Activated naive CD8-positive, alpha-beta T cell treated with anti-CD3 and anti-CD28 coated beads, Interleukin-2, amount 10 ng/mL, durations not matched to agents 7 days and 5 days (primary cell): ENCODE measurements at places on chromosomes 7 and 10. TPM values are rescaled to one million over a fixed set of nuclear protein-coding genes. Genes with fewer than 3 reads are reported as not detected.

The C10orf105 gene
- 0.30 TPM for total RNA-seq

The MYOZ1 gene
- not detected for total RNA-seq

- peak; percentile 64 for DNase-seq
Observed at GRCh38 chr7:5704534-5704922, 76.9 kb downstream of the RNF216 start.

DNA sequence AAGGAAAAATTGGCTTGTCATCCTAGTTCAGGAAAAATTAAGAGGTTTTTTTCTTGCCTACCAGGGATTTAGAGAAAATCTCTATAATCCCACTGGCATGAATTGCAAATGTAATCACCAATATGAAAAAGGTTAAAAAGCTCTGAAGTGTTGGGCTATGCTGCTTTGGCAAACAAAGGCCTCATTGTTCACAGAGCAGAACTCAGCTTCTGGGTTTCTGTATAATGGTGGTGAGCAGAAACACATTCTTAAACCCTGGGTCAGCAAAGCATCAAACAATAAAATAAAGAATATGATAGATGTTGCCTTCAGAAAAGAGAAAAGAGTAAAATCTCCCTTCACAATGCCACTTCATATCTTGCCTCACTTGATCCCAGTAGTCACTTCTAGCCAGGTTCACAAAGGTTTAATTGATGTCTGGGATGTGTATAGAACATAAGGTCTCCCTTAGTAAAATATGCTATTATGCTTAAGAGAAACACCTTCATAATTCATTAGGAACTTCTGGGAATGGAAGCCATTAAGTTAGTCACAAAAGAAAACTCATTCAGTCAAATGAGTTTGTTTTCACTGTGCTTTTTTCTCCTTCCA lies 1255.5 kb upstream of the PHF14 start:
- no peak for DNase-seq

DNA sequence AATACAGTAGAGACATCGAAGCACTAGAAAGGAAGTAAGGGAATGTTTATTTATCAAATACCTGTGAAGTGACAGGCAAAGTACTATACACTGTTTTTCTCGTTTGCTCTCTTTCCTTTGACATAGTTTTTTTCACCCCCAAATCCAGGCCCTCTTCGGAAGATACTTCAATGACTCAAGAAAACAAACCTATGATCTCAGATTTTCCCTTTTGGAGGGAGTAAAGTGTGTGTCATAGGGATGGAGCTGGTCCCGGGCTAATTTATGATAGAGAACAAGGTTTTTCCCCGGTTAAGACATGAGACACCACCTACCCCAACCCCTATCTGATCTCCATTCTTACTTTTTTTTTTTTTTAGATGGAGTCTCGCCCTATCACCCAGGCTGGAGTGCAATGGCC lies 61.7 kb downstream of the MAP3K8 start:
- DNase-seq, result no peak

- DNase-seq, result no peak
Observed at GRCh38 chr10:4281190-4281825, 496.3 kb upstream of the KLF6 start.

DNA sequence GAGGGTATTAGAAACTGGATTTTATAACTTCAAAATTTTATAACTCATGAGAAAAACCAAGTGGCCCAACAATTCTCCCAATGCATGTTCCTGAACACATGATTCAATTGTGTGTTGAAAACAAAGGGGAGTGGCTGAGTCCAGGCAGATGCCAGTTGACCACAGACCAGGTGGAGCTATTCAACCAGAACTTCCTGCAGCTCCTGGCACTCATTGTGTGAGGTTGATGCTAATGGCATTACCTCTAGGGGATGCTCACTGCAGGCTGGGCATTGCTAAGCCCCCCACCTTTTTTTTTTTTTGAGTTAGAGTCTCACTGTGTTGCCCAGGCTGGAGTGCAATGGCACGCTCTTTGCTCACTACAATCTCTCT lies 20.3 kb downstream of the MYOF start:
- DNase-seq, result no peak

DNA sequence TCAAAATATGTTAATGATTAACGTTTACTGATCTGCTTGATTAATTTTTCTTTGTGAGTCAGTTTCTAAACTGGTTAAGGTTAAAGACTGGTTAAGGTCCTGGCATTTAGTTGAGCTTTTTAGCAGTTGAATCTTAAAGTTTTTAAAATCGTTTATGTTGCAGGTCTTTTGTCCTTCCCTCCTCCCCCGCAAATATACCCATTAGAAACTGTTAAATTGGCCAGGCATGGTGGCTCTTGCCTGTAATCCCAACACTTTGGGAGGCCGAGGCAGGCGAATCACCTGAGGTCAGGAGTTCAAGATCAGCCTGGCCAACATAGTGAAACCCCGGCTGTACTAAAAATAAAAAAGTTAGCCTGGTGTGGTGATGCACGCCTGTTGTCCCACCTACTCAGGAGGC lies 100.9 kb downstream of the PODXL start:
- DNase-seq, result no peak
